ENCODE measurements at places on chromosomes 5 and 9.

GRCh38 chr5:148147415-148147814, 20.9 kb upstream of the SPINK14 start:
- DNase-seq: no peak

- no peak for DNase-seq
Measured at GRCh38 chr5:6393596-6394194, 15.3 kb upstream of the MED10 start.

GRCh38 chr5:82359272-82359671, 81.1 kb upstream of the RPS23 start:
- DNase-seq: no peak

DNA sequence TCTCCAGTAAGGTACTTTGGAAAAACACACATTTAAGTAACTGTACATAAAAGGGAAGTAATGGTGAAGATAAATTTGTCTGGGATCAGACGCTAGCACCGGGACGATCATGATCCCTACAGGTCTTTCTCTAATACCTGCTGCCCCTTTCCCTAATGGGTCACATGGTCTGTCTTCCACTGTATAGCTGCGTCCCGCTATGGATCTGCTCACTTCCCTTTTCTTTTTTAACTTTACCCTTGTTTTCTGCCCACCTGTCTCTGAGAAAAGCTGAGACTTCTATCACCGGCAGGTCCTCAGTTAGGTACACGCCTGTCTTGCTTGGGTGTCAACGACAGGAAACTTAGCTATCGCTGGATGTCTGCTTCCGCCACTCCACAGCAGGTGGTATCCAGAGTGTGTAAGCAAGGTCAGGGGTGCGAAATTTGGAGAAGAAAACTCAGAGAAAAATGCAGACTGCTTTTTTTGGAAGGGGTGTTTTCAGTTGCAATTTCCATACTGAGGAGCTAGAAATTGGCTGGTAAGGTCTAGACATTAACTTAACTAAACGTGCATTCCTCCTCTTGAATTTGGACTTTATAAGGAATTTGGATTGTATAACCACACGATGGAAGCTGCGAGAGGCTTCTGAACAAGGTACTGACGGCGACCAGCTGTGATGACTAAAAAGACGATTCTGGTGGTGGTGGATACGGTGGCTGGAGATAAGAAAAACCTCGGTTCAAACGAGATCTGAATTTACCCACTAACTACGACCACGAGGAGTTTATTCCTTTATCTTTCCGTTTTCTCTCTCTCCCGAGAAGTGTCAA, 1.1 kb upstream of the ICE1 start:
- DNase-seq: no peak

DNA sequence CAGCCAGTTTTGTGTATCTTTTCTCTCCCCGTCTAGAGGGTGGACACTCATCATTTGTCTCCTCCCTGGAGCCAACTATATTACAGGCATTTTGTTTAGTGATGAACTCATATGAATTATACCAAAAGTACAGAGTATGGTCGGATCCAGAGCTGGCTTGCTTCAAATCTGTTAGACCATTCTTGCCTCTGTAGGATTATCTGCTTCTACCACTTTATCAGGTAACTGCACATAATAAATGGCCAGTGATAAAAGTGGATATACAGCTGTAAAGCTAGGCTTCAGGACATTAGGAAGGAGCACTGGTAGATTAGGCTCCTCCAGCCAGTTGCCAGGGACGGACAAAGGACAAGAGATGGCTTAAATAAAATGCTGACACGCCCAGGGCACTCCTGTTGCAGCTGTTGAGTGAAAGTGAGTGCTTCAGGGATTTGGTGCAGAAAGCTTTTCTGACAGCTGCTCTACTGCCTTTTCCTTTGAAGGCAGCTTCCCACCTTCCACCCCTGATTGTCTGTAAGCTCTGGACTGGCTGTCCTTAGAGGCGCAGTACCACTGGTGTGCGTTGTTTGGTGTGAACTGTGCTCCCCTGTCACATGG, 259.2 kb downstream of the PDZD2 start:
- no peak for DNase-seq

GRCh38 chr5:124528838-124529237, 217.6 kb downstream of the ZNF608 start:
- no peak for DNase-seq

- no peak for DNase-seq
Measured at GRCh38 chr9:131149688-131150053, 24.3 kb downstream of the NUP214 start.

- DNase-seq: no peak
Measured at GRCh38 chr9:14311171-14311949, 2.6 kb downstream of the NFIB start.

DNA sequence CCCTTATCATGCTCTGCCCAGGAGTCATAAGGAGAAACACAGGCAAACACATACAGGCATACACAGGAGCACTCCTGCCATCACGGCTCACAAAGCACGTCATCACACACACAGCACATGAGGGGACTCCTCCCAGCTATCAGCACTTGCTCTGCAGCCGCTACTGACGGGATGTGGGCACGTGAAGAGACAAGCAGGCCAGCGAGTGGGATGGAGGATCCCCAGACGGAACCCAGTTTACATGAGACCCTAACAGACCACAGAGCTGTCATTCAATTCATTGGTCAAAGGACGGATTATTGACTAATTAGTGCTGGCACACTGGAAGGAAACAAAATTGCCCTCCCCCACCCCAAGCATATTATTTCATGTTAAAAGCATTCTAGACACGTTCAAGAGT, 53.6 kb downstream of the SEMA4D start:
- no peak for DNase-seq

- no peak for DNase-seq
Measured at GRCh38 chr5:24492229-24492628, 152.5 kb downstream of the CDH10 start.

GRCh38 chr9:131721076-131721475, 18.8 kb downstream of the RAPGEF1 start:
- DNase-seq: no peak

DNA sequence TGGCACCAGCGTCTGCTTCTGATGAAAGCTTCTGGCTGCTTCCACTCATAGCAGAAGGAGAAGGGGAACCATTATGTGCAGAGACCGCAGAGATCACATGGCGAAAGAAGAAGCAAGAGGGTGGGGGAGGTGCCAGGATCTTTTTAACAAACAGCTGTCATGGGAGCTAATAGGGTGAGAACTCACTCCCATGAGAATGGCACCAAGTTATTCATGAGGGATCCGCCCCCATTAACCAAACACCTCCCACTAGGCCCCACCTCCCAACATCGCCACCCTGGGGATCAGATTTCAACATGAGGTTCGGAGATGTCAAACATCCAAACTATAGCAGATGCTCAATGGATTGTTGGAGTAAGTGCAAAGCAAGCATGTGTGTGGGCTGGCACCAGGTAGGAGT, 125.8 kb upstream of the SLIT3 start:
- DNase-seq: no peak

DNA sequence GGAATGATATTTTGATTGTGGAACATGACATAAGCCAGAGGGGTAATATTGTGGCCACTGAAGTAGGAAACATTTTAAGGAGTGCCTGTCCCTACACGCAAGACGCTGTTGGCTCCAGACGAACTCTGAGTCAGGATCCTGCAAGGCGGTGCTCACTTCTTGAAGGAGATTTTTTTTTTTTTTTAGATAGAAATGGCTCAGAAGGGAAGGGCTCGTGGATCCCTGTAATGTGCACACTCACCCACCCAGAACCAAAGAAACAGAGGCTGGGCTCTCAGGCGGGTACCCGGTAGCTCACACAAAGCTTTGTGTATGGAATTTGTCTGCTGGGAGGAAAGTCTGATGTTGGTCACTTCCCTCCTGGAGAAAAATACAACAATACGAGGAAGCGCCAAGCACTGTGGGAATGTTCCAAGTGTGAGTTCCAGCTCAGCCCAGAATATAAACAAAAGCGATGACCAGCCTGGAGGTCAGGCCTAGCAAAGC, 25.7 kb downstream of the RAPGEF1 start:
- DNase-seq: no peak

GRCh38 chr5:117205894-117206293, 631.3 kb upstream of the SEMA6A start:
- no peak for DNase-seq
